ENCODE measurements at places on chromosomes 5 and 9.

GRCh38 chr9:18857769-18858168 lies 175.2 kb downstream of the SAXO1 start:
- no peak for DNase-seq

GRCh38 chr9:93683331-93684134 lies 107.1 kb downstream of the PHF2 start:
- DNase-seq: peak; percentile 78

DNA sequence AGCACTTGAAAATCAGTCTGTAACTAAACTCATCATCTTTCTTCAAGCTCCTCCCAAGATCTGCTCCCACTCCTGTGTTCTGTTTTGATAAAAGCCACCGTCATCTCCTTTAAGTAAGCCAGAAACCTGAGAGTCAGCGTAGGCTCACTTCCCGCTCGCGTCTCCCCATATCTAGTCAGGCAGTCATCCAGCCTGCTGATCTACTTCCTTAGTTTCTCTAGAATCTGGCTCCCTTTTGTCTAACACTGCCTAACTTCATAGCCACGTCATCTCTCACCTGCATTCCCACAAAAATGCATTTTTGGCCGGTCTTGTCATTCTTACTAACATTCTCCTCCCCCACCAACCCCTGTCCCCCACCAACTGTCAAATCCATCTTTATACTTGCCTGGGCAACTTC lies 3.0 kb upstream of the TJP2 start:
- no peak for DNase-seq

- DNase-seq: no peak
These were observed 26.8 kb upstream of the PAX5 start for GRCh38 chr9:37060833-37061232.

DNA sequence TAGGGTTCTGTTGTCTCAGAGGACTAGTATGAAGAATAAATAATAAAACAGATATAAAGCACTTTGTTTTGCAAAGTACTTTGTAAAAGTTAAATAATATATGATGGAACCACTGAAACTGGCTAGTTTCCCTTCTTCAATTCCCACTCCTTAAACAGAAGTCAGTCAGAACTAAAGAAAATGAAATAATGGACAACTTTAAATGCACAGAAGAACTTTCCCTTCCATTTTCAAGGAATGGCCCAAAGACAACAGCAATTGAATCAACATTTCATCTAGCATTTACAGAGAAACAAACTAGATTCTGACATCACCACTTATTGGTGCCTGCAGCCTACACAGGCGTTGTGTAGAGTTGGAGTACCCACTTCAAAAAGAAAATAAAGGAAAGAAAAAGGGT lies 16.2 kb downstream of the DIAPH1 start:
- no peak for DNase-seq

DNA sequence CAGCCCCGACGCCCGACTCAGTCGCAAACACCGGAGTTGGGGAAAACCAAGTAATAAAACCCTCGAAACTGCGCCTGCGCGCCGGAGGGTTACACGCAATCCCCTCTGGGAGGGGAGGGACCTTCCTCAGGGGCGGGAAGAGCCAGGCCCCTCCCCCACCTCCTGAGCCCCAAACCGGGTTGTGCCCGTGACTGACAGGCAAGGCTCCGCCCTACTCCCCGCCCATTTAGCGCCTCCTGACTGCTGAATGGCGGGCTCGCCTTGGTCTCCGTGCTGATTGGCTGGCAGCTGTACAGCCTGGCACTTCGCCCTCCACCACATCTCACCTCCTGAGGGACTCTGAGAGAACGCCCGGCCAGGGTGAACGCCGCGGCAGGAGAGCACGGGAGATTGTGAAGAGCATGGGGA lies at the start of gene PRDM9:
PRDM9 (plus strand) TSS at position 332 of the 408 bp plus-strand sequence. CDS start 1,425 bp downstream, outside the sequence.
- no peak for DNase-seq

GRCh38 chr9:132548751-132549640 lies 33.4 kb upstream of the BARHL1 start:
- DNase-seq: no peak

GRCh38 chr5:95086927-95087815 lies 197.7 kb downstream of the MCTP1 start:
- no peak for DNase-seq

GRCh38 chr5:150590979-150591695 lies 49.3 kb upstream of the SYNPO start:
- DNase-seq: no peak
